ENCODE measurements at places on chromosomes 5 and 9. TPM values are rescaled to one million over a fixed set of nuclear protein-coding genes. Genes with fewer than 3 reads are reported as not detected.

Gene PCDHA12
- 0.14 TPM for polyA plus RNA-seq

Gene PTGES
- 3.7 TPM for polyA plus RNA-seq

Gene PRR7
- polyA plus RNA-seq: 0.97 TPM

Gene SAXO1
- polyA plus RNA-seq: 0.22 TPM

Gene PRSS3
- polyA plus RNA-seq: 1.5 TPM

Gene CDK5RAP2
- 55.3 TPM for polyA plus RNA-seq

Gene HMGCR
- polyA plus RNA-seq: 95.6 TPM

Gene SLC9A3
- 34.9 TPM for polyA plus RNA-seq

Measured in right renal cortex interstitium (tissue), 3 donors.